Cortex of kidney (tissue), 1 donor: ENCODE measurements at places on chromosomes 2 and 18.

DNA sequence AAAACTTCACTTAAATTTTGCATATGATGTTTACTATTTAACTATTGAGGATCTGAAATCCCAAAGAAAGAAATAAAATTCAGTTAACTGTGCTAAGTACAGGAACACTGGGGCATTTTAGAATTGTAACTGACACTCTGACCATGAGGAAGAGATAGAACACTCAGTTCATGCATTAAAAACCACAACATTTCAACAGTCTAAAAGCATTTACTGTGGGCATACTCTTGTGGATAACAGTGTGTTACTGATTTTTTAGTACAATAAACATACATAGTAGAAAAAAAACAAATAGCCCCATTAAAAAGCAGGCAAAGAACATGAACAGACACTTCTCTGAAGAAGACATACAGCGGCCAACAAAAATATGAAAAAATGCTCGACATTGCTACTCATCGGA is 1122.7 kb upstream of the PIK3C3 start:
- DNase-seq = no peak

DNA sequence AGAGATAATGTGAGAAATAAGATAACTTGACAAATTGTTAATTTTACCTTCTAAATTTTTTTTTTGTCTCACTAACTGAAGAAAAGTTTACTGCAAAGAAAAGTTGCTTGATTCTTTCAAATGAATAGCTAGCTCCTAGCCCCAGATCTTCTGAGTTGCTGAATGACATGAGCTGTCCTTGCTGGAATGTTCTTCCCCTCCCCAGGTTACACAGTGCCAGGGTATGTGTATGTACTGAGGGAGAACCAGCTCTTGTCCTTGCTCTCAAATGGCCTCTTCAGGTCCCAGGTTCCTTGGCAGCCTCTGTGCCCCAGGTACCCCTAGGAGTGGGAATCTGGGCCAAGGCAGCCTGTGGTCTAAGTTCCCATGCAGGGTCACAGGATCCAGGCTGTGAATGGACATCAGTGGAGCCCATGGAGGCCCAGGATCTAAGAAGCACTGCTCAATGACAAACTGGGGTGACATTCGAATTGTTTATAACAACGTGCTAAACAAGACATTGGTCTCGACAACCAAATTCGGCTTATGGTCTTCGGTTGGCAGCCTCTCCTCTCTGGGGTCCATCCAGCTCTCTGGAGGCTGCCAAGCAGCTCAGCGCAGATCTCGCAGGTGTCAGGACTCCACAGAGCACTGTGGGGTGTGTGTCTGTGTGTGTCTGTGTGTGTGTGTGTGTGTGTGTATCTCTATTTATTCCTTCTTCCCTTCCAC is 17.1 kb upstream of the INO80C start:
- DNase-seq = no peak

DNA sequence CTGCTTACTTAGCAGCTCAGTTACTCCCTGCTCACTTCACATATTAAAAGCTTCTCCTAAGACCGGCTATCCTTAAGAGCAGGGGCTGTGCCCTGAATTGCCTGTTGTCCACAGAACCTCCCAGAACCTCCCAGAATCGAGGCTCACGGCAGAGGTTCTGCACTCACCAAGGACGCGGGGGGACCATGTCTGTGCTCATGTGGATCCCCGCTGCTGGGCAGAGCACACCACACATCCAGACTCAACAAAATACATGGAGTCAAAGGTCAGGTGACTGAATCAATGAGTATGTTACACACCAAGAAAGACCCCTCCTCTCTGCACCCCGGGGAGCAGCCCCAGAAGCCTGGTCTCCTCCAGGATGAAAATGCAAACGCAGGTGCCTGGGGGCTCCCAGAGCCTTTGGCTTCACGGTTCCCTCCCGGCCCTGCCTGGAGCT is 149.0 kb downstream of the MBP start:
- no peak for DNase-seq

DNA sequence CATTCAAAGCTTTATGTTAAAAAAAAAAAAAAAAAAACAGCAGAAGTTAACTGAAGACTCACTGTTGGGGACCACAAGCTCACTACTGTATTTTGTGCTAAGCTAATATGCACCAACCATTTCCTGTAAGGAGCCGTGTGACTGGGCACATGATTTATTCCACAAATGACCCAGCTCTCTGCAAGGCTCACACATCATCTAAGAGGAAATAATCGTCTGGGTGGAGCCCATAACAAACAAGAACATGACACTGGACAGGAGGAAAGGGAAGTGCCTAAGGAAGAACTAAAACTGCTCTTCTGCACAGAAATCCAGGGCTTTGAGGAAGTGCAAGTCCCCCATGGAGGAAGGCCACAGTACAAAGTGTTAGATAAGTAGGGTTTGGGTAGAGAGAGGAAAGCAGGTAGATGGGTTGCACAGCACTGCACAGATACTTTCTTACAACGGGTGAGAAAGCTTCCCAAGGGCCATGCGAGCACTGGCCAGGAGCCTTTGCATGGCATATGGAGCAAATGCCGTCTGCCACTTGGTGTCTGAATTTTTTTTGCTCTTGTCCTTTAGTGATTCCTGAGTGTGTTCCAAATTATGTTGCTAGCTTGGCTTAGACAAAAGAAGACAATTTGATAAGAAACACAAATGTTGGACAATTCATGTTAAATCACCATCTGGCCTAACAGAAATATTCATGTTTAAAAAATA is 24.4 kb downstream of the NFE2L2 start:
- DNase-seq = no peak
